ENCODE measurements at places on chromosomes 7 and 10.

- no peaks in the 10 kb centered on the region for H3K36me3 ChIP-seq
- no peak overlapping the region for H3K4me3 ChIP-seq
- H3K4me1 ChIP-seq = no peaks in the 10 kb centered on the region
- H3K27me3 ChIP-seq = peaks cover 4% of the 10 kb centered on the region
Measured at GRCh38 chr10:7547206-7547605, 119.6 kb downstream of the ITIH5 start.

DNA sequence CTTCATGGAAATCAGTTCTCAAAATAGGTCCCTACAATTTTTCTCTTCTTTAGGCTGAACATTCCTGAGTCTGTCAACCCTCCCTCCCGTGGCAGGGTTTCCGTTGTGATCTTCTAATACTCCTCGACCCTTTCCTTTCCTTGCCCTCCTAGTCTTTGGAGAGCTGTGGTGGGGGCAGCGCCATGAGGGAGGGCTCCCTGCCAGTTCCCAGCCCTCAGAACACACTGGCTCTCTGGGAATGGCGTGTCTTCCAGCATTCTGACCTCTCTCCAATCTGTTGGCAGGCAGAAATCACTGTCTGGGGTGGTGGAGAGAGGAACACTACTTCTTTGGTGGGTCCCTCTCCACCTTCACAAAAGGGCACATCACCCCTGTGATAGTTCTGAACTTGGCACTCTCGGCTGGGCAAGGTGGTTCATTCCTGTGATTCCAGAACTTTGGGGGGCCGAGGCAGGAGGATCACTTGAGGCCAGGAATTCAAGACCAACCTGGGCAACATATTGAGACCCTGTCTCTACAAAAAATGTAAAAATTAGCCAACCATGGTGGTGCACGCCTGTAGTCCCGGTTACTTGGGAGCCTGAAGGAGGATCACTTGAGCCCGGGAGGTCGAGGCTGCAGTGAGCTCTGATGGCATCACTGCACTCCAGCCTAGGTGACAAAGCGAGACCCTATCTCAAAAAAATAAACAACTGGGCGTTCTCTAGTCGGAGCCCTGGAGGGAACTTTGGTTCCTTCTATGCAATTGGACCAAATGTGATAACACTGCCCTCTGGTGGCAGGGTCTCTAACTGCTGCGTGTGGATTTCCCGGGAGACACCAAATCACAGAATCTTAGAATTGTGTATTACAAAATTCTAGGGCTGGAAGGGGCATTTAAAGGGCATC is 13.1 kb upstream of the ARPC1A start:
- no peaks in the 10 kb centered on the region for H3K36me3 ChIP-seq
- peaks cover 13% of the 10 kb centered on the region for H3K4me1 ChIP-seq
- H3K27me3 ChIP-seq = peaks cover 2% of the 10 kb centered on the region
- peak overlapping the region; percentile 46 for H3K4me3 ChIP-seq

GRCh38 chr10:37728830-37729229 is 128.6 kb downstream of the ZNF248 start:
- no peaks in the 10 kb centered on the region for H3K27me3 ChIP-seq
- H3K36me3 ChIP-seq = no peaks in the 10 kb centered on the region
- H3K4me1 ChIP-seq = peaks cover under 1% of the 10 kb centered on the region
- no peak overlapping the region for H3K27ac ChIP-seq

DNA sequence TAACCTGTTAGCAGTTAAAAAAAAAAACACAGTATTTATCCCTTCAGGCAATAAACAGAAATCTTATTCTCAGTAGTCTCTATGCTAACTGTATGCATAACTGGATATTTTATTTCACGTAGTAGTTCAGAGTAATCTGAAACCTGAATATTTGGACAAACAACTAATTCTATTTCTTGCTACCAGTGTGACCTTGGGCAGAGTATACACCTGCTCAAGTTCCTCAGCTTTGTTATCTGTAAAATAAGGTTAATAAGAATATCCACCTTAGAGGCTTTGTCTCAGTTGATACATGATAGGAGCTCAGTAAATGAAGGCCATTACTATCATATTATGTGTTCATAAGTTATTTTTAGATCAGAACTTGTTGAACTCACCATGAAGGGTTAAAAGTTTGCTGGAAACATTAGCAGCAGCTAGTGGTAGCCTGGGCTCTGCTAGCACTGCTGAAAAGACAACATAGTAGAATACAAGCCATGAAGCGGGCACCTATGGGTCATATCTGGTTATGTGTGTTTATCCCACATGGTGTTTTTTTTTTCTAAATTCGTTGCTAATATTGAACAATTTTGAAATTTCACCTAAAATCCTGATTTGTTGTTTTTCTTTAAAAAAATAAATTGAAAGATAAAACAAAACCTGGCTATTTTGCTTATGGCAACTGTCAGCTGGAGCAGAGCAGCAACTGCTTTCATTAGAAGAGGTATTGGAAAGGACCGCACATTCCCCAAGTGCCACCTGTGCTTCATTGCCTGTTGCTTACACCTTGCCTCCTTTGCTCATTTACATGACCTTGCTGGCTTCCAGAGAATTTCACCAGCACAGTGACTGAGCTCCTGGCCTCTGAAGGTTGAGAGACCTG is 303.0 kb downstream of the PRKG1 start:
- H3K4me3 ChIP-seq = no peak overlapping the region
- no peak for DNase-seq
- H3K27me3 ChIP-seq = no peaks in the 10 kb centered on the region
- H3K36me3 ChIP-seq = no peaks in the 10 kb centered on the region
- H3K4me1 ChIP-seq = no peaks in the 10 kb centered on the region

GRCh38 chr7:2688409-2689342 is 674 bp downstream of the AMZ1 start:
- H3K4me1 ChIP-seq = peaks cover 12% of the 10 kb centered on the region
- no peak overlapping the region for H3K27ac ChIP-seq
- no peaks in the 10 kb centered on the region for H3K36me3 ChIP-seq
- DNase-seq = no peak
- H3K27me3 ChIP-seq = peaks cover 46% of the 10 kb centered on the region

GRCh38 chr10:50404021-50404773 is 152.9 kb upstream of the ASAH2 start:
- peaks cover 42% of the 10 kb centered on the region for H3K36me3 ChIP-seq
- H3K4me3 ChIP-seq = no peak overlapping the region
- H3K27me3 ChIP-seq = no peaks in the 10 kb centered on the region
- DNase-seq = no peak

DNA sequence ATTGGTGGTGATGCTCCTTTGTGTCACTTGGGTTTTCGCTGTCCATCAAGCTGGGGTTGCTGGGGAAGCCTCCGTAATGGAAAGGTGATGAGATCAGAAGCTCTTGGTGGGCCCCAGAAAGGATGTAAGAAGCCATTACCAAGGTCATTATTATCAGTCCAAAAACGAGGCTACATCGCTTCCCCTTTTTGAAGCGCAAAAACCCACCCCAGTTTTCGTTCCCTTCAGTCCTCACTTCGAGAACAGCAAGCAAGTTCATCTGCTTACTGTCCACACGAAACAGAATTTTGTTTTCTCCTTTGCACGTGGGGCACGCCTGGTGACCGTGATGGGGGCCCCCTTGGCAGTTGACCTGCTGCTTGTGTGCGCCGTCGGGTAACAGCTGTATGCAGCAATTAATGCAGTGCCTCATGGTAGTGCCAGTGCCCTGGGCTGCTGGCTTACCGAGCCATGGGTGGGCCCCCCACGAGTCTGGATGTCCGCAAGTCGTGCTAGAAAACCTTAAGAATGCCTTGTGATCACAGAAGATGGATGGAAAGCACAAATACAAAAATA is 47.5 kb downstream of the CHST15 start:
- H3K27ac ChIP-seq = no peak overlapping the region
- no peak for DNase-seq
- H3K4me3 ChIP-seq = no peak overlapping the region
- peaks cover 4% of the 10 kb centered on the region for H3K27me3 ChIP-seq

GRCh38 chr10:97217299-97217698 is 31.5 kb upstream of the SLIT1 start:
- DNase-seq = no peak
- H3K36me3 ChIP-seq = peaks cover 17% of the 10 kb centered on the region
- no peak overlapping the region for H3K4me3 ChIP-seq
- peaks cover 27% of the 10 kb centered on the region for H3K4me1 ChIP-seq
- no peak overlapping the region for H3K27ac ChIP-seq

- no peaks in the 10 kb centered on the region for H3K36me3 ChIP-seq
- no peak overlapping the region for H3K27ac ChIP-seq
- H3K4me3 ChIP-seq = no peak overlapping the region
- H3K27me3 ChIP-seq = peaks cover 5% of the 10 kb centered on the region
- peaks cover 6% of the 10 kb centered on the region for H3K4me1 ChIP-seq
Measured at GRCh38 chr10:128377988-128378387, 251.8 kb upstream of the MKI67 start.

- H3K27ac ChIP-seq = no peak overlapping the region
- no peak for DNase-seq
- no peaks in the 10 kb centered on the region for H3K36me3 ChIP-seq
- no peaks in the 10 kb centered on the region for H3K4me1 ChIP-seq
Measured at GRCh38 chr7:110170841-110171240, 920.1 kb upstream of the LRRN3 start.

DNA sequence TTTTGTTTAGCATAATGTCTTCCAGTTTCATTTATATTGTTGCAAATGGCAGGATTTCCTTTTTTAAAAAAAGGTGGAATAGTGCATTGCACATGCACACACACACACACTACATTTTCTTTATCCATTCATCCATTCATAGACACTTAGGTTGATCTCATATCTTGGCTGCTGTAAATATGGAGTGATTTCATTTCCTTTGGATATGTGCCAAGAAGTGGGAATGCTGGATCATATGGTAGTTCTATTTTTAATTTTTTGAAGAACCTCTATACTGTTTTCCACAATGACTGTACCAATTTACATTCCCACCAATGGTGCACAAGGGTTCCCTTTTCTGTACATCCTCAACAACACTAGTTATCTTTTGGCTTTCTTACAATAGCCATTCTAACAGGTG is 68.9 kb downstream of the EBLN1 start:
- no peaks in the 10 kb centered on the region for H3K36me3 ChIP-seq
- no peak overlapping the region for H3K27ac ChIP-seq
- H3K27me3 ChIP-seq = no peaks in the 10 kb centered on the region
- H3K4me3 ChIP-seq = no peak overlapping the region
- no peak for DNase-seq

GRCh38 chr7:41222746-41223145 is 480.1 kb downstream of the INHBA start:
- H3K4me1 ChIP-seq = no peaks in the 10 kb centered on the region
- H3K36me3 ChIP-seq = no peaks in the 10 kb centered on the region
- H3K27me3 ChIP-seq = no peaks in the 10 kb centered on the region
- H3K4me3 ChIP-seq = no peak overlapping the region
- no peak for DNase-seq

GRCh38 chr7:1966631-1967200 is 266.0 kb downstream of the MAD1L1 start:
- peaks cover 11% of the 10 kb centered on the region for H3K4me1 ChIP-seq
- H3K27ac ChIP-seq = no peak overlapping the region
- H3K36me3 ChIP-seq = peaks cover 30% of the 10 kb centered on the region
- no peak overlapping the region for H3K4me3 ChIP-seq

- DNase-seq = no peak
- no peak overlapping the region for H3K4me3 ChIP-seq
Measured at GRCh38 chr10:71708897-71709882, 10.4 kb downstream of the C10orf105 start.

DNA sequence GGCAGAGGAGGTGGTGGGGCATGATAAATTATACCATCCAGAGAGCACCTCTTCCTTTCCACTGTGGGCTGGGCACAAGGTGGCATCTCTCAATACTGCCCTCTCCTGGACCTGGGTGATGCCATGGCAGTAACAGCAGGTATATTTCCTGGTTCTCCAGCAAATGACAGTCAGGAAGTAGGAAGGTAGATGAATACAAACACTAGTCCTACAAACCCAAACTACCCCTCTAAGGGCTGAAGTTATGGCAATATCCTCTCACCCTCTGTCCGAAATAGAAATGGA is 1004.9 kb downstream of the KCNMA1 start:
- no peaks in the 10 kb centered on the region for H3K36me3 ChIP-seq
- no peaks in the 10 kb centered on the region for H3K27me3 ChIP-seq
- no peak for DNase-seq
- H3K4me1 ChIP-seq = no peaks in the 10 kb centered on the region
- H3K27ac ChIP-seq = no peak overlapping the region
- no peak overlapping the region for H3K4me3 ChIP-seq

DNA sequence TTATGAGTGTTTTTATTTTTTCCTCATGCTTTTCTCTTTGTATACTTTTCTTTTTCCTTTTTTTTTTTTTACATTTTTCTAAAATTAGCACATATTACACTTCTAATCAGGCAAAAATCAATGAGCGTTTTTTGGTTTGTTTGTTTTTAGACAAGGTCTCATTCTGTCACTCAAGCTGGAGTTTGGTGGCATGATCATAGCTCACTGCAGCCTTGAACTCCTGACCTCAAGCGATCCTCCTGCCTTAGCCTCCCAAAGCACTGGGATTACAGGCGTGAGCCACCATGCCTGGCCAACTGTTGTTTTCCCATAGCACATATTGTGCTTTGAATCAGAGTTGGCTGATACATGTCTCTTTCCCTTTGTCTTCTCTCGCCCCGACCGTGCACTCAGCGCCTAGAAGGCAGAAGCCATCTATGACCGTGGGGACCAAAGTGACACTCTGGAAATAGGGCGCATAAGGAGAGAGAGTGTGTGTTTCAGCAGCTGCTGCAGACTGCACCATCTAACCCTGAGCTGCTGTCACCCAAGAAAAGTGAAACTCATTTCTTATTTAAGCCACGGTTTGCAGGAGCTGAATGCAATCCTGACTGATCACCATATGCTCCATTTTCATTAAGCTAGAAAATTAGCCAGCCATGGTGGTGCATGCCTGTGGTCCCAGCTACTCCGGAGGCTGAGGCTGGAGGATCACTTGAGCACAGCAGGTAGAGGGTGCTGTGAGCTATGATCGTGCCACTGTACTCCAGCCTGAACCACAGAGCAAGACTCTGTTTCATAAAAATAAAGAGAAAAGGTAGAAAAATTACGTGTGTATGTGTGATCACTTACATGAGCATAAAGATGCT is 41.4 kb upstream of the GTF2I start:
- no peaks in the 10 kb centered on the region for H3K27me3 ChIP-seq
- no peaks in the 10 kb centered on the region for H3K36me3 ChIP-seq
- peak overlapping the region; percentile 52 for H3K27ac ChIP-seq
- H3K4me3 ChIP-seq = peak overlapping the region; percentile 40
